ENCODE measurements at places on chromosomes 1 and 21. TPM values are rescaled to one million over a fixed set of nuclear protein-coding genes. Genes with fewer than 3 reads are reported as not detected.

DNA sequence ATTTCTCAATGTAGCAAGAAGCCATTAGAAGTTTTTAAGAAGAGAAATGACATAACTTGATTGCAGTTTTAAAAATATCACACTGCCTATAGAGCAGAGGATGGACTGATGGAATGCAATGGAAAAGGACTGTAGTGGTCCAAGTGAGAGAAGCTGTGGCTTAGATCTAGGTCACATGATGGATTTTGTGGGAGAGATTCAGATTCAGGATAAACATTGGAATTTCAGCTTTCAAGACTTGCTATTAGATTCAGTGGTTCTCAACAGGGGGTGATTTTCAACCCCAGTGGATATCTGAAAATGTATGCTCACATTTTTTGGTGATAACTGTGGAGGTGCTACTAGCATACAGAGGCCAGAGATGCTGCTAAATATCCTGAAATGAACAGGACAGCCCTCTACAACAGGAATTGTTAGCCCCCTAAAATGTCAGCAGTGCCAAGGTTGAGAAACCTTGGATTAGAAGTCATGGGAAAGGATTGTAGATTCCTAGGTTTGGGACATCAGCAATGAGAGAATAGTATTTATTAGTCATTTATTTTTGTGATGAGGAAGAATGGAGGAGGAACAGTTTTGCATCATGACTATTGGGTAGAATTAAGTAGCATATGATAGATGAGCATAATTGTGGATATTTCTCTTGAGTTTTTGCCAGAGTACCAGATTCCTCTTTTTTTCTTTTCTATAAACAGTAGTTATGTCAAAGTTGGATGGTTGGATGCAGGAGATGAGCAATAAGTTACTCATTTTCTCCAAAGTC lies 30.1 kb upstream of the KCNK2 start:
- no peak for DNase-seq

RCSD1 gene
- total RNA-seq = 41.5 TPM

DNA sequence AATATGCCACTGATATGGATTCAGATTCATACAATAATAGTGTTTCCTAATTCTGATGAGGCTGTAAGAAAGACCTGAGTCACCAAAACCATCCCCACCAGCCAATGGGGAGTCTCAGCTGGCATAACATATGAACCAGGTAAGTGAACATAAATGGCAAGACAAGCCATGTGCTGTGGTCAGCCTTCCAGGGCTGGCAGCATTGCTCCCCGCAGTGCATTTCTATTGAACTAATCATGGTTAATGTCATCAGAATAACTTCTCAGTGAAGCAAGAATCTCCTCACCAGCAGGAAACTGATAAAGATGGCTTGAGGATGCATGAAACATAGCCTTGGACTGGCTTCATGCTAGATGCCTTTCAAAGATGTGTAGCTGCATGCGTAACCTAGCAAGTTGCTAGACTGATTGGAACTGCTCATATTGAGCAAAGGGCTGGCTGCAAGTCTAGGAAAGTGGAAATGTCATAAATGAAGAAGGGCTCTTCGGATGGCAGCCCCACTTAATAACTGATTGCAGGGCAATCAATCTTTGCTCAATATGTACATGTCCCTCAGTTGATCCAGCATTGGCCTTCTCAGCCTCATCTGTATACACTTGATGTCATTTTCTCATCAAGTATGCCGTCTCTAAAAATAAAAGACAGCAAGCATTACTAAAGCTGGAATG lies 88.0 kb downstream of the NTNG1 start:
- no peak for DNase-seq

GRCh38 chr1:59473831-59474230 lies 176.9 kb downstream of the FGGY start:
- DNase-seq = no peak

GRCh38 chr1:116489231-116489697 lies 81.6 kb downstream of the CD58 start:
- DNase-seq = no peak

- DNase-seq = no peak
Observed at GRCh38 chr1:6105218-6105679, 59.6 kb downstream of the KCNAB2 start.

DNA sequence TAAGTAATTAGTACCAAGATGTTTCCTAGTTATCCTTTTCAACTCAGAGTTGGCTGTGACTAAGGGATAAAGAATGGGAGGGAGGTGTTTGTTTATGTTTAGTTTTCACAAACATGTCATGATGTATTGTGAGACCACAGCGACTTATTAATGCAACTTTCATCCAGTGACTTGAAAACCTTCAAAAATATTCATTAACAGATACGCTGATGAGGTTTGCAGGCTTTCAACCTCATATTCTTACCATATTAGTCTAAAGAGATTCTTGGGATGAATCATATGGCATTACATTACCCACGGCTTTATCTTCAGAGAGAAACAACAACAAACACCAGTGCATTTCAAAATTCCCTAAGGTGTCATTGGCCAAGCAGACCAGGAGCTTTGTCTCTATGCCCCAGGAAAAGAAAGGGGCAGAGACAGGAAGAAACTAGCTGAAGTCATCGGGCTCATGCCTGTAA lies 36.4 kb downstream of the PALMD start:
- no peak for DNase-seq

TRIM67 gene
- 0.60 TPM for total RNA-seq

UBXN11 gene
- 24.9 TPM for total RNA-seq

GRCh38 chr1:22919341-22920025 lies 53.2 kb downstream of the LACTBL1 start:
- no peak for DNase-seq

DNA sequence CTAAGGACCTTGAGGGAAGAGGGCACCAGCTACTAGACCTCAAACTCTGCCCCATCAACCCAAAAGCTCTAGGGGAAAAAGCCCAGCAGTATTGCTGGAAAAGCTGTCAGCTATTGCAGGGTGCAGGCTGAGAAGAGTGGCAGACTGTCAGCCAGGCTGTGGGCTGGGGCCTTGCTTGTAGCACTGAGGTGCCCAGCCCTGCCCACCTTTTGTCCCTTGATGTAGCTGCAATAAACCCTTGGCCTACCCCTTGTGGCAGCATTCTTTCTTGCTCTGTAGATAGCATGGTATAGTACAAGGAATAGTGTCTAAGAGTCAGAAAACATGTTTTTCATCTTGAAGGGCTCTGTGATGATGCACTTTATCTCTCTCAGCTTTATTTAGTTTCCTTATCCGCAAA lies 39.4 kb downstream of the CDC14A start:
- no peak for DNase-seq

- DNase-seq = peak; percentile 74
Observed at GRCh38 chr1:54885807-54886723, 930 bp downstream of the DHCR24 start.

DNA sequence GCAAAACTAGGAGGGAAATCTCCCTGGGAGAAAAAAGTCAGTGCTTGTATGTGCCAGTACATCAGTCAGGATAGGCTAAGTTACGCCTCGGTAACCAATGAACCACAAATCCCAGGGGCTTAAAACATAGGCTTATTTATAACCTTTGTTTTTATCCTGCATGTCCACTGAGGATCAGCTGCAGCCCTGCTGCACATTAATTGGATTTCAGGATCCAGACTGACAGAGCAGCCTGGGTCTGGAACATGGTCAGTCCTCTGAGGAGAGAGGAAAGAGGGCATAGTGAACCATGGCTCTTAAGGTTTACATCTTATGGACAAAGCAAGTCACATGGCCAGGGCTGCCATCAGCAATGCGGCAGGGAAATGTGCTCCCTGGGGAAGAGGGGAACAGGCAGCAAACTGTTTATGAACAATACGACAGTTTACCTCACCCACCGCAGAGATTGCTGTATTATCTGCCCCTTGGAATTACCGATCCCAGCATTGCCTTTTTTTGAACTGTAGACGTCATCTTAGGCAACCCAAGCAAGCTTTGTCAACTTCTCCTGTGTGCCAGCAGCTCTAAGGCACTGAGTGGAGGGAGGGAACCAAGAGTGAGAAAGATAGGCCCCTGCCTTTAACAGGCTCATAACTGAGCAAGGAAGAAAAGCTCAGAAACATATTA lies 9.1 kb upstream of the SPRR4 start:
- DNase-seq = no peak

DNA sequence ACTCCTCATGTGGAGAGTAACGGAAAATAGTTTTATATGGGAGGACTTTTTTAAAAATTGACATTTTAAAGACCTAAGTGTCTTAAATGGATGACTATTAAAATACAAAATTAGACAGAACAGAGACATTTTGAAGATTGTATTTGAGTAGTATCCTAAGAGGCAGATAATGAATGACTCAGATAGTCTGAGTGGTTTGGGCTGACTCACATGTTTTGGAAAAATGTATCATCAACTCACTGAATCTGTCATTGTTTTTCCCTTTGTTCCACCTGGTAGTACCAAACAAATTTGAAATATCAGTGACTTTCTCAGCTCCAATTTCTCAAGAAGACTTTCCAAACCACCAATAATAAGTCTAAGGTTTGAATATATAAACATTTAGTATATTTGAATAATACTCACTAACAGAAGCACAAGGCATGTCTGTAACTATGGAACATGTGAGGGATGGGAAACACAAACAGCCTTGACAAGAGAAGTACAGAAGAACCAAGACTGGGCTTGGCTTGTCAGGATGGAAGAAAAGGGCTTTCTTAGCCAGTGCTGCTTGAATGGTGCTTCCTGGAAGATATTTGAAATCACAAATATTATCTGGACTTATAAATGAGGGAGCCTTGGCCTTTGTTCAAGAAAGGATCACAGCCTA lies 90.6 kb downstream of the SGIP1 start:
- no peak for DNase-seq

GRCh38 chr1:153353226-153353947 lies 4.3 kb upstream of the S100A9 start:
- peak; percentile 39 for DNase-seq

MFSD2A gene
- total RNA-seq = 0.18 TPM

DNA sequence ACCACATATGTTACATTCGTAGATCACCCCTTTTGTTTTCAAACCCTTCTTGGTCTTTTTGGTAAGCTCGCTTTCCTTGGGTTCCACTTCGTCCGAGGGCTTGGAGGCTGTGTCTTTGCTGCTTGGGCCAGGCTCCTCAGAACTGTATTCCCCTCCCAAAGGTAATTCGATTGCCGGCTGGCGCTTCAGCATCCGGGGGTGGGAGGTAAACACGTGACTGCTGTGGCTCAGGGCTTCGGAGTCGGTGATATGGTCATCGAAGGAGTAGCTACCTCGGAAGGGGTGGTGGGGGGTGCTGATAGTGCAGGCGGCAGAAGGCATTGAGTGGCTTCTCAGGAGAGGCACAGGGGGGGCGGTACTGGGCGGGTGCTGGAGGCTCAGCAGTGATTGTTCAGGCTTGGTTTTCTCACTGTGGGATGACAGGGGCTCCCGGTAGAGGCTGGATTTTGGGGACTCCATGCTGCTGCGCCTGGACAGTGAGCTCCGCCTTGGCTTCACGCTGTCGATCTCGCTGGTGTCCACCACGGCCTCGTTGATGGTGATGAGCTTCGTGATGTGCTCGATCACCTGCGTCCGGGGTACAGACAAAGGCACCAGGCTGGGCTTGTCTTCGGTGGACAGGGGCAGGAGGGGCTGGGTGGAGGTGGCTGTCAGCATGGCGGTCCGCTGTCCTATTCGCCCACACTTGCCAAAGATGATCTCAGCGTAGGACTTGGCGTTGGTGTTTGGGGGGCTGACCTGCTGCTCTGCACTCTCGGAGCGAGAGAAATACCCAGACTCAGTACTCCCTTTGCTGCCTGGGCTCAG lies 98.6 kb upstream of the EDN2 start:
- no peak for DNase-seq

HAX1 gene
- total RNA-seq = 143 TPM

F13B gene
- not detected for total RNA-seq

CHIA gene
- total RNA-seq = not detected

UTS2 gene
- total RNA-seq = not detected

GRCh38 chr1:198524556-198524955 lies 15.9 kb downstream of the ATP6V1G3 start:
- DNase-seq = no peak

TCHHL1 gene
- total RNA-seq = not detected

DENND2C gene
- 0.11 TPM for total RNA-seq

HENMT1 gene
- not detected for total RNA-seq

DNA sequence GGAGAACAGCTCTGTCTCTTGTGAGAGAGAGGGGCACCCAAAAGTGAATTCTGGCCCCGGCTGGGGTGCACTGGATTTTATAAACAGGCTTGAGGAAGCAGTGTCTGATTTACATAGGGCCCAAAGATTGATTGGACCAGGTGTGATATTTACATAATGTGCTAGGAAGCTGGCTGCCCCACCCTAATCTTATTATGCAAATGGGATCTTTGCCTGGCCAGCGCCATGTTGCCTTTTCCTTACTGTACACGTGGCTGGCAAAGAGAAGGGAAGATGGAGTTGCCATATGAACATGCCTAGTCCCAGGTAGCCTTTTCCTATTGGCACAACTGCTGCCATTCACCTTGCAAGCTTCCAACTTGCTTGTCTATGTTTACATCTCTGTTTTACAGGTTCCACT lies 29.0 kb upstream of the CFHR4 start:
- no peak for DNase-seq

- DNase-seq = no peak
Observed at GRCh38 chr1:194930132-194930531, 1678.1 kb downstream of the KCNT2 start.

DNA sequence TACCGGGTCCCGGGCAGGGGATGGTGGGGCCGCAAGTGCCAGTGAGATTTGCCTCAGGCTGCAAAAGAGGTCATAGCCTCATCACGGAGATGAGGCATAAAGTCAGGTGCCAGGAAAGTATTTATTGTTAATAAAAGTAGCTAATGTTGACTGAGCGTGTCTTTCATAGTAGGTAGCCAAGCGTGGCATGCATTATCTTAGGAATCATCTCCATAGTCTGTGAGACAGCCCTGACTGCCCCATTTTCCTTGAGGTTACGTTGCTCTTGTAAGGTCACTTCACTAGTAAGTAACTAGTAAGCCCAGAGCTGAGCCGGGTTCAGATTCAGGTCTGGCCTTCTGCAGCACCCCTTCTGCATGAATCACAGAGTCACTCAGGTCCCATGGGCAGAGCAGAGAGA lies 174.2 kb downstream of the CAMTA1 start:
- DNase-seq = no peak

DNA sequence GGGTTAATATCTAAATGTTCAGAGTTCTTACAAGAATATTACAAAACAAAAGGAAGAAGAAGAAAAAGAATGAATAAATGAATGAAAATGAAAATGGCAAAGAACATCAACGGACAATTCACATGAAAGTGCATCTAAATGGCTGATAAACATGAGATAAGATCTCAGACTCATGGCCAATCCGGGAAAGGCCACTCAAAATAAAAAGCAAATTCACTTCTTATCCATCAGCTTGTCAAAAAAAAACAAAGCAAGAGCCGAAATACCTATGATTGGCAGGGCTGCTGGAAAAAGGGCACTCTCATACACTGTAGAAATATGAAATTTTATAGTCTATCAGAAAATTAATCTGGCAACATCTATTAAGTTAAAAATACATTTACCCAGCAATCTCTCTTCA lies 103.6 kb upstream of the EDEM3 start:
- no peak for DNase-seq

All from K562 (cell line).